Right ventricle myocardium inferior (tissue), 1 donor: ENCODE measurements at places on chromosomes 3 and 15.

DNA sequence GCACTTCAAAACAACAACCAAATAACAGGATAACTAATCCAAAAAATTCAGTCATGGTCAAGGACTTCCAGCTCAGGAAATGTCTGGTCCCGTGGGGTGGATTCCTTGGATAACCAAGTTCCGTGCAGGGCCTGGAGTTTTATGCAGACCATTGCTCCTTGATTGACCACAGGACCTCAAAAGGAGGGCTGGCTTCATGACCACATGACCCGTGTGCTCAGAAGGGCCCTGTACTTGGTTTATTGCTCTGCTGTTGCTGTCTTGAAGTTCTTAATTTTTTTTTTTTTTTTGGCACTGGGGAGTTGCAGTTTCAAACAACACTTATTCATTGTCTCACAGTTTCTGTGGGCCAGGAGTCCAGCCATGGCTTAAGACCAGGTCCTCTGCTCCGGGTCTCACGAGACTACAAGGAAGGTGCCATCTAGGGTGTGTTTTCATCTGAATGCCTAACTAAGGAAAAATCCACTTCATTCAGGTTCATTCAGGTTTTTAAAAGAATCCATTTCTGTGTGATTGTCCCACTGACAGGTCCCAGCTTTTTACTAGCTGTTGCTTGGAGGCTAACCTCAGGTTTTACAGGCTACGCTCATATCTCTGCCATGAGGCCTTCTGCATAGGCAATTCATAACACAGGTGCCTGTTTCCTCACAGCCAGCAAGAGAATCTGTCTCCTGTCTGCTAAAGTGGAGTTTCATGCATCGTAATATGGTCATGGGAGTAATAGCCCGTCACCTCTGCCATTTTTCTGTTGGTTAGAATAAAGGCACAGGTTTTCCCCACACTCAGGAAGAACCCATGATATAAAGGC is 65.3 kb downstream of the FLNB start:
- DNase-seq: no peak

DNA sequence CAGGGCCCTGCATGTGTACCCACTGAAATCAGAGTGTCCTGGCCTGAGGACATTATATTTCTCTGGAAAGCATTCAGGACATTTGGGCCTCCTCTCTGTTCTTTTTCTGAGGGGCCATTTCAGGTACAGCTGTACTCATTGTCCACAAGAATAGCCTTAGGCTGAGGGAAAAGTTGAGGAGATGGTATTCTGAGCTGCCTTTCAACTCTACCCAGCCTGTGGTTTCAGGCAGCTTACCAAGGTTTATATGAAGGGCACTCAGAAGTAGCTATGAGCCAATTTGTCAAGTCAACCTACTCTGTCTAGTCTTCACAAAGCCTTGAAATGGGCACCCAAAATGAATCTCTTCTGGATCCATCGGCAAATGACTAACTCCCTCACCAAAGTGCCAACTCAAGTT is 9.4 kb downstream of the ATP13A4 start:
- no peak for DNase-seq

- peak; percentile 68 for DNase-seq
Observed at GRCh38 chr3:187616307-187616972, 53.8 kb downstream of the SST start.

DNA sequence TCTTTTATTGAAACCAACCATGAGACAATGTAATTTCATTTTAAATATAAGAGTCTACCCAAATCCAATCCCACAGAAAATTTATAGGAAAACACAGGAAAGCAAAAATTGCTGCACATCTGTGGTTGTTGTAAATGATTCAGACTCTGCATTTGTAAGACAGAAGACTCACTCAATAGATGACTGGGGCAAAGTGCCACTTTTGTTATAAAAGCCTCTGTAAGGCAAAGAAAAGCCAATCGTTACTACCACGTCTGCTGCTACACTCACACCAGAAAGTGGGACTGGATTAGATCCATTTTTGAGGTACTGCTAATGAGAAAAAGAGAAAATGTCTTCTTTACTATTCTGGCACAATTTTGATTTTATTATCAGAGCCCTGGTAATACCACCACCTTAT is 74.9 kb downstream of the SEMA6D start:
- no peak for DNase-seq

DNA sequence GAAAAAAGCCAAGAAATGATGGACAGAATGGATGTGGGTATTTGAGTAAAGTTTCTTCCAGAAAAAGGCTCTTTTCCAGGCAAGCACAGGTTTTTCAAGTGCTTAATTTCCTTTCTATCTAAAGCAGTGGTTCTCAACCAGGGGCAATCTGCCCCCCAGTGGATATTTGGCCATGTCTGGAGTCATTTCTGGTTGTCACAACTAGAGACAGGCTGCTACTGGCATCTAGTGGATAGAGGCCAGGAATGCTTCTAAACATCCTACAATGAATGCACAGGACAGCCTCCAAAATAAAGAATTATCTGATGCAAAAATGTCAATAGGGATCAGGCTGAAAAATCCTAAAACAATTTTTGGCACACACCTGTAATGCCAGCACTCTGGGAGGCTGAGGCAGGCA is 23.9 kb downstream of the SEC22C start:
- no peak for DNase-seq

DNA sequence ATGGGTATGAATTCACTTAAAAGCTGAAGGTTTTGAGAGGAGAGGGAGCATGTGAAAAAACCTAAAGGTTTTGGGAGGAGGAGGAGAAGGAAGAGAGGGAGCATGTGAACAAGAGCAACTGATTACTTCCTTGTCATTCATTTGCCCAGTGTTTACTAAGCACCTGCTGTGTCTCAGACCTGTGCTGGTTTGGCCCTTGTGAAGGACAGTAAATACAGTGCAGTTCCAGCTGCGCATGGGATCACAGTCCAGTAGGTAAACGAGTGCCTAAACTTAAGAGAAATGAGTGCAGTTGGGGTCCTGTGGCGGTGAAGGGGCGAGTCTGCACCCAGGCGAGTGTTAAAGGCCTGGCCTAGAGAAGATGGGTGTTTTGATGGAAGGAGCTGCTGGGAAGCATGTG is 38.6 kb downstream of the IGF1R start:
- DNase-seq: no peak

GRCh38 chr15:58087871-58088270 is 22.4 kb upstream of the ALDH1A2 start:
- no peak for DNase-seq
